ENCODE measurements at places on chromosomes 16 and 17.

DNA sequence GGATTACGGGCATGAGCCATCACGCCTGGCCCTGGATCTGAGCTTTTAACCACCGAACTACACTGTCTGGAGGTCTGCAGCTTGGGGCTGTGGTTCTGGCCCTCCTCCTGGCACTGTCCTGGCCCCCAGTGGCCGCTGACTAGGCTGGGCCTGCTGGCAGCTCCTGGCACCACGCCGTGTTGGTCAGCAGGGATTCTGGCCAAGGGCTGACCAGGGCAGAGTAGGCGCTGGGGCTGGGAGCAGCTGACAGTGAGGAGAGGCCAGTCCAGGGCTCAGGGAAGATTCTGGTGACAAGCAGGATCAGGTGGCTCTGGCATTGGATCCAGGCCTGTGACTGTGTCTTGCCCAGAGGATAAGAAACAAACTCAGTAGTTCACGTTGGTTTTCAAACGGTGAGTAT lies 14.6 kb downstream of the EEF2K start:
- DNase-seq, result peak; percentile 23

GRCh38 chr16:57478396-57479204 lies 7.7 kb downstream of the DOK4 start:
- DNase-seq, result no peak

GRCh38 chr16:10500582-10500981 lies 79.8 kb downstream of the EMP2 start:
- DNase-seq, result no peak

- DNase-seq, result no peak
Observed at GRCh38 chr16:69327585-69328310, 2.6 kb downstream of the PDF start.

DNA sequence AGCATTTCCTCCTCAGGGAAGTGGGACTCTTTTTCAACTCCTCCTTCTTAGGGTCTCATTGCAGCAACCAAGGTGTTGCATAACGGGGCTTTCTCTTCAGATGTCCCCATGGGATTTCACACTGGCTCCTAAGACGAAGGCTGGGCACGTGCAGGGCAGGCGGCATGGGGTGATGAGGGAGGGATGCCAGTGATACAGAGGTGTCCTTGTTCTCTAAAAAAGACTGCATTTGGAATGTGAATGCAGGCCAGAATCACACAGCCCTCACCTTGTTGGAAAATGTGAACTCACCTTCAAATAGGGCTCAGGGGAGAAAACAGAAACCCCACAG lies 105.6 kb downstream of the XYLT1 start:
- DNase-seq, result no peak

DNA sequence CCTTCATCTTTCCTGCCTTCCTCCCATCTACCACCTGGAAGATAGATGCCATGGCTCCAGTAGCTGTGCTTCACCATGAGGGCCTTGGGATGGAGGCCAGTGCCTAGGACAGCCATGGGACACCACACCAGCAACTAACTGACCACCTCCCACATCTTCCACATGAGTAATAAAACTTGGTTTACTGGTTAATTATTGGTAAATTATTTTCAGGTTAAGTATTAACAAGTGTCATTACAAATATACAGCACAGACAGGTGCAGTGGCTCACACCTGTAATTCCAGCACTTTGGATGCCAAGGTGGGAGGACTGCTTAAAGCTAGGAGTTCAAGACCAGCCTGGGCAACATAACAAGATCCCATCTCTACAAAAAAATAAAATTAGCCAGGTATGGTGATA lies 14.0 kb downstream of the CDIP1 start:
- DNase-seq, result no peak

DNA sequence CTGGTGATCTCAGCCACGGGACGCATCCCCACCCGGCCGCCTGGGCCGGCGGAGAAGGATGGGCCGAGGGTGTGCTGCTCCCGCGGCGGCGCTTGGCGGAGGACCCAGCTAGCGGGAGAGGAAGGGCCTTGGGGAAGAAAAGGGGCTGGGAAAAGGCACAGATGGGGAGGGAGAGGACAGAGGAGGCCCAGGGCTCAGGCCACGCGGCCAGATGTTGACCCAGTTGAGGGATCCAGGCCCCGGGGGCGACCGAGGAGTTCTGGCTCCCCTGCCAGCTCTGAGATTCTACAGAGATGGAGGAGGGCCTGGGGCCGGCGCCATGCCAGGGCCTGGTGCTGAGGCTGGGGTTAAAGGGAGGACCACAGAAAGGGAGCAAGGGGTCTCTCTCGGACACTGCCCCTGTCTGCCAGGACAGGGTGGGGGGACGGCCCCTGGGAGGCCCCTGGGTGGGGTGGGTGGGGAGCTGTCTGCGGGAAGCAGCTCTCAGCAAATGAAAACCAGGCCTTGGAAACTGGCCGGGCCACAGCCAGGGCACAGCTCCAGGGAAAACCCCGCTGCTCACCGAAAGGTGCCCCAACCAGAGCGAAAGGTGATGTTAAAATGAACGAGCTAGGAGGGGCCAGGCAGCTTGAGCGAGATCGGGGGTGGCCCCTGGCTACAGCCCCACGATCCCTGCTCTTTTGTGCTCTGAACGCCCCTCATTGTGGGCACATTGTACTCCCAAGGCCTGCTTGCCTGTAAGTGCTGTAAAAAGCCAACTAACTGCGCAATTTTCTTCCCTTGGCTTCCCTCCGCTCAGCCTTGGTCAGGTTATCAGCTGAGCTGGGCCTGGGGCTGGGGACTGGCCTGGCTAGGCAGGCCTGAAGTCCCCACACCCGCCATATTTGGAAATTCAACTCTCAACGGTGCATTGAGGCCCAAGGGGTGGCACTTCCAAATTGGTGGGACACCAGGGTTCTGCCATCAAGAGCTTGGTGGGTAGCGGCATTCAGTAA lies 191.4 kb downstream of the ZNF423 start:
- no peak for DNase-seq

DNA sequence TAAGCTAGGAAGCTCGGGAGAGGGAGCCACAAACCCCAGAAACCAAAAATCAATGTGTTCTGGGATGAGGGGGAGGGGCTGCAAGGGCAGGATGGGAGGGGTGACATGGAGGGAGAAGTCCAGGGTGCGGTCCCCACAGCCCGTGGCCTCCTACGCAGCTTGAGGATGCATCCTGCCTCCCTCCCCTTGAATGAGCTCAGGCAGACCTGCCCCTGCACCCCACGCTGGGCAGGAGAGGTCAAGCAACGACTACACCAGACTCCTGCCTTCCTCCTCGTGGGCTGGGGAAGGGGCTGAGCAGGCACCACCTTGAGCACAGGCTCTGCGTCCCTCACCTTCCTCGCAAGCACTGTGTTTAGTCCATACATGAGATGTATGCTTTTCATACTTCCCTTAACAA lies 3.9 kb downstream of the ANKRD13B start:
- no peak for DNase-seq

Data from hippocampal formation (tissue), 2 donors.